GM04503 (cell line): ENCODE measurements at places on chromosomes 3 and 15.

DNA sequence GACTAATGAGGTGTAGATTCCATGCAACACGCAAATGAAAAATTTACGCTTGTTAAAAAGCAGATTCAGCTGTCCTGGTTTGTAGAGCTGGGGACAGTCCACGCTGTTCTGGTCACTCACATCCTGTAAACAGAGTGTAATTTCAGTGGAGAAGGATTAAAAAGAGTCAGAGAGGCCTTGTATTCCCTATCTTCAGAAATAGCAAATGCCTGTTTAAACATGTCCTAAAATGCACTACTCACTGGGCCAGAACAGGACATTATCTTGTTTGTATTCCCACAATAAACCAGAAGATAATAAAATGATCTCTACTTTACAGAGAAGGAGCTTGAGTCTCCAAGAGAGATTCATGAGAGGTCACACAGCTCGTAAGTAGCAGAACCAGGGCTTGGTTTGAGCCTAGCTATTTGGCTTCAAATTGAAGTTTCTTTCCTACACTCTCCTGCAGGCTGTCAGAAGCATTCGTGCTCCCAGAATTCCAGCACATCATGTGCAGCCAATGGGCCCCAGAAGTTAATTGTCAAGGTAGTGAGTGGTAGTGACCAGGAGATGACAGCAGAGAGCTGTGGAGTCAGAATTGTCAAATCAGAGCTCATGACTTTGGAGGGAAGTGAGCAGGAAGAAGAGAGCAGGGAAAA is 242.5 kb downstream of the ATP8B4 start:
- DNase-seq: no peak

DNA sequence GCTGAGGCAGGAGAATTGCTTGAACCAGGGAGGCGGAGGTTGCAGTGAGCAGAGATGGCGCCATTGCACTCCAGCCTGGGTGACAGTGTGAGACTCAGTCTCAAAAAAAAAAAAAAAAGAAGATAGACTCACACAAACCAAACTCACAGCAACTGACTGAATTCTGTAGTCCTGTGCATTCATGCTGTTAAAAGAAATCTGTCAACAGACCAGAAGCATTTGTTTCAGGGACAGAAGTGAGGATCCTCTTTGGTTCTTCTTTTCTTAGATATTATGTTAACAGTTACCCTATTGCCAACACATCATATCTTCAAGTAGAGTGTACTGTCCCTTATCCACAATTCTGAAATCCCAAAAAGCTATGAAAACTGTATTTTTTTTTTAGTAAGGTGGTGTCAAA is 192.4 kb downstream of the CDIN1 start:
- no peak for DNase-seq

- DNase-seq: no peak
These were observed 811 bp downstream of the C3orf52 start for GRCh38 chr3:112086875-112087524.

GRCh38 chr15:65804252-65804931 is 12.3 kb upstream of the DENND4A start:
- no peak for DNase-seq

- no peak for DNase-seq
These were observed 8.8 kb upstream of the CPOX start for GRCh38 chr3:98602078-98602678.

- no peak for DNase-seq
These were observed 4.6 kb downstream of the TCTA start for GRCh38 chr3:49416867-49417266.

GRCh38 chr3:11626084-11626463 is 17.6 kb downstream of the VGLL4 start:
- DNase-seq: no peak

DNA sequence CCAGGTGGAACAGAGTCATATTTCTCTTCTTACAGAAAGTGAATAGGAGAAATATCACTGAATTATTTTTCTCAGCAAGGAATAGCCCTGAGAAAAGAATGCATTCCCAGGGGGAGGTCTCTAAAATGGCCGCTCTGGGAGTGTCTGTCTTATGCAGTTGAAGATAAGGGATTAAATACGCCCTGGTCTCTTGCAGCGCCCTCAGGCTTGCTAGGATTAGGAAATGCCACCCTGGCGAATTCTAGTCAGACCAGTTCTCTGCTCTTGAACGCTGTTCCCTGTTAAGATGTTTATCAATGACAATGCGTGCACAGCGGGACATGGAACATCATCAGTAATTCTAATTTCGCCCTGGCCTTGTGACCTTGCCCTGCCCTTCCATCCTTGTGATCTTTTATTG is 949.0 kb upstream of the SEMA6D start:
- no peak for DNase-seq

- no peak for DNase-seq
These were observed 532.2 kb upstream of the DPPA4 start for GRCh38 chr3:109869586-109869985.
